LNCaP clone FGC (cell line): ENCODE measurements at places on chromosomes 7 and 10.

DNA sequence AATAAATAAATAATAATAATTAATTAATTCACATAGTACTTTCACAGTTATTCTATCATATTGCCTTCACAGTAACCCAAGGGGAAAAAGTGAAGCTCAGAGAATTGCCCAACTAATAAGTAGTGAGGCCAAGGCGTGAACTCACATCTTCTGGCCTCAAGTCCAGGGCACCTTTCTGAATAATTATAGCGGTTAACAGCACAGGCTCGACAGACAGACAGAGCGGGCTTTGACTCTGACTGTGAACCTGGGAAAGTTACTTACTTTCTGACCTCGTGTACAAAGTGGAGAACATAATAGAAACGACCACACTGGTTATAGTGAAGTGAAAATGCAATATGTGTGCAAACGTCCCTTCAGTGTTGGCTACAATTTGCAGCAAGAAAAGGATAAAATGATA is 5.7 kb upstream of the SMKR1 start:
- DNase-seq, result no peak

- peak; percentile 67 for DNase-seq
These were observed 38.5 kb downstream of the CDK1 start for GRCh38 chr10:60816628-60817397.

DNA sequence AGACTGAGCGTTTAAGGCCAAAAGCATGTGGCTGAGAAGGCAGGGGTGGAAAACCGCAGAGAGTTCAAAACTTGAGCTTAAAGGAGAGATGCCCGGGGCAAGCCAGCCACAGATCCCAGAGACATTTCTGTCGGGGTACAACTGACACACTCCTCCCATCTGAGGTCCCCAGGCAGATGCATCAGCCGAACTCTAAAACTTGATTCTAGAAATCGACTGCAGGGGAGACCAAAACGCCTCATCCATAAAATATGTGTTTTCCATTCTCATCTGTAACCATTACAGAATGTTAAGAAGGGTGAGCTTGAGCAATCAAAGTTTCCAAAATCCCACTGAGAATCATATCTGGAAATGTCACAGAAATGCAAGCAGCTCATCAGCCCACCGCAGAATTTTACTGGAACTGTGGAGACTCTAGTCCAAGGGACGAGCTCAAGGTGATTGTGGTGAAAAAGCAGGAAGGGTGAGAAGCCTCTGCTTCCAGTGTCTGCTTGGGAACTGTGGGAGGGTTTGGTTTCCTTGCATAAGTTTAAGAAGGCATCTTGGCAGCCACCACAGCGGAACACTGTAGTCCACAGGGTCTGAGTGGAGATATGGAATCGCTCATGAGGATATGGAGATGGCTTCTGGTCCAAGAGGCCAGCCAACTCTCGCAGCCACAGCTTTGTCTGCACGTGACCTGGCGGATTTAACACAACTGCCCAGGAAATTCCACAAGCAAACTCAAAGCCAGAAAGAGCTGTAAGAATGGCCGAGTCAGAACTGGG is 249.2 kb downstream of the SFMBT2 start:
- no peak for DNase-seq

- DNase-seq, result no peak
These were observed 18.1 kb upstream of the NUP205 start for GRCh38 chr7:135539629-135540028.

GRCh38 chr7:70505886-70506285 is 626.1 kb upstream of the GALNT17 start:
- no peak for DNase-seq

GRCh38 chr10:72308320-72308987 is 34.7 kb downstream of the DDIT4 start:
- DNase-seq, result no peak

GRCh38 chr7:93856323-93856722 is 34.2 kb downstream of the TFPI2 start:
- DNase-seq, result no peak

- no peak for DNase-seq
These were observed 211.9 kb upstream of the ETV1 start for GRCh38 chr7:14201353-14201752.

GRCh38 chr10:121104476-121105111 is 253.4 kb downstream of the WDR11 start:
- DNase-seq, result no peak

GRCh38 chr7:130945411-130945811 is 211.4 kb upstream of the KLF14 start:
- no peak for DNase-seq

DNA sequence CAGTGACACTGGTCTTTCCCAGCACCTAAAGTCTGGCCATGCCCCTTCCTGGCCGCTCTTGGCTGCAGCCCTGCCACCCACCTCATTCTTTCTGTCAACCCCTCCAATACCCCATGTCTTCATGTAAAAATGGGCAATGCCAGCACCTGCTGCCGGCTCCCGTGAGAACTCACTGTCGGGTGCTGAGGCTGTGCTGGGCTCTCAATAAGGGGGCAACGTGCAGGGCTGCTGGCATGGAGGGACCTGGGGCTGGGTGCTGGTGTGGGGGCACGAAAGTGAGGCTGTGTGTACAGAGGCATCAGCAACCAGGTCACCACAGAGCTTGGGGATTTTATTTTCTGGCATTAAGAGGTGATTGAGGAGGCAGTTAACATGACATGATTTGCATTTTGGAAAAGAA is 65.3 kb downstream of the ALOX5 start:
- DNase-seq, result no peak

DNA sequence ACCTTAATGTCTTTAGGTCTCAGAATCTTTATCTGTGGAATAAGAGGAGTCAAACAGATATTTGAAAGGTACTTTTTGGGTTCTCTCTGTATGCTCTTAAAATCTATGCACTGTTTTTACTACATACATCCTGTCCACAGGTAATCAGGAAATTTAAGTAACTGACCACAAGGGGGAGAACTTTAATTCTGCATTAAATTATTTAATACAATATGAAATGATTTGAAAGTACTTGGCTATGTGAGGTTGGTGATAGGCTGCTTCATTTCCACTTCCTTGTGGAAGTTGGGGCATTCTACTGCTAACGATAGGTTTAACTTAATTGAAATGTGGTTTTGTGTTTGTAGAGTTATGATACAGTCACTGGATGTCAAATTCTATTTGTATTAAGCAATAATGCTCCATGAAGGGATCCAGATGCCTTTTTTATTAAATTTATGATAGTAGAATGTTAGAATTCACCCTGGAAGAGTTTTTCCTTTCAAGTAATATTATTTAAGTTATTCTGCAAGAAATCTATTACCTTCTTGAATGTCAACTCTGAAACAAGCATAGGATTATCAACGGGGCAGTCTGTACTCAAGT is 6.0 kb downstream of the TEX47 start:
- peak; percentile 7 for DNase-seq

GRCh38 chr7:155361346-155361680 is 63.6 kb downstream of the INSIG1 start:
- no peak for DNase-seq

- no peak for DNase-seq
These were observed 1.0 kb downstream of the GNB2 start for GRCh38 chr7:100674411-100675104.

- no peak for DNase-seq
These were observed 1.1 kb upstream of the ZC3HAV1L start for GRCh38 chr7:139036901-139037300.

GRCh38 chr7:80665526-80665925 is 27.1 kb downstream of the CD36 start:
- no peak for DNase-seq

DNA sequence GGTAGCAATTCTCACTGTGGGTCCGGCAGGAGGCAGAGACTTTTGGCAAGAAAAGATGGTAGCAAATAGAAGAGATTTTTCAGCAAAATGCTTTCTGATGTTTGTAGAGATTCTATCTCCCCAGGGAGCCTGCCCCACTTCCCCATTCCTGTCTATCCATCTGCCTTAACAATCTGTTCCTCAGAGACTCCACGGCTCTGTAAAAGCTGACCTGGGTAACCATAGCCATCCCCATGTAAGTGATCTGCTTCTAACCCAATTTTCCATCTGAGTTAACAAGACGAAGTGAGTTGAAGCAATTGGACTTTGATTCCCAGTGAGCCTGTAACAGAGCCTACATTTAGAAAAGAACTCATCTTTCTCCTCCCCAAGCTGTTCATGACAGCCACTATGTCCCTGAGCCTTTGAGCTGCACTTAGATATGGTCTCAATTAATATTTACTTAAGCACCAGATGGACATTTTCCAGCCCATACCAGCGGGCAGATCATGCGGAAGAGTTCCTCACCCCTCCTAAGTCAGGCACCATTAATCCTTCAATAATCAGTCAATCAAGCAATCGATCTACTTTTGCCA is 896.1 kb downstream of the CCSER2 start:
- DNase-seq, result no peak

- DNase-seq, result no peak
These were observed 18.8 kb upstream of the AOAH start for GRCh38 chr7:36742911-36743775.

DNA sequence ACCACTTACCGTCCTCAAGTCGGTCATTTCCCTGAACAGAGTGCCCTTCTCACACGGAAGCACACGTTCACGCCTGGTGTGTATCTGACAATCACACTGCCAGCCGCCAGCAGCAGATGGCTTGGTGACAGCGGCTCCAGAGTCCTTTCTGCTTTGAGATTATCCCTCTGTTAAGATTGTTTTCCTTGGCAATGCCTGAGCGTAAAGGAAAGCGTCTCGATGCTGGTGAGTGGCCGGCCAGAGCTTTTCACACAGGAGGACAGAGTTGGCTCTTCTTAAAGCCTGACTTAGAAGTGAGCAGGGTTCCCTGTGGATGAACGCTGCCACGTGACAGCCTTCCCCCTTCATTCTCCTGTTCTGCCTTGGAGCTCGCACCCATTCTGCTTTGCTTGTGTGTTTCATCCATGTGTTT is 22.1 kb upstream of the PRKAR1B start:
- DNase-seq, result peak; percentile 82

DNA sequence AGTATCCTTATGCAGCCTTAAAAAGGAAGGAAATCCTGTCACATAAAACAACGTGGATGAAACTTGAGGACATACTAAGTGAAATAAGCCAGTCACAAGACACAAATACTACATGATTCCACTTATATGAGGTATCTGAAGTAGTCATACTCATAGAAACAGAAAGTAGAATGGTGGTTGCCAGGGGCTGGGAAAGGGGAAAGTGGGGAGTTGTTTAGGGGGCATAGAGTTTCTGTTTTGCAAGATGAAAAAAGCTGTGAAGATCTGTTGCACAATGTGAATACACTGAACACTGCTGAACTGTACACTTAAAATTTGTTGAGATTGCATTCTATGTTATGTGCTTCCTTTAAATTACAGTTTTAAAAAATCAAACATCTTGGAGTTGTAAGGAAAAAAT is 2.9 kb downstream of the NUP205 start:
- no peak for DNase-seq

GRCh38 chr10:70561558-70561957 is 41.0 kb downstream of the PRF1 start:
- DNase-seq, result no peak

GRCh38 chr7:10934292-10934691 is 39.4 kb upstream of the PHF14 start:
- DNase-seq, result no peak

- DNase-seq, result no peak
These were observed 21.3 kb downstream of the ZEB1 start for GRCh38 chr10:31340343-31340742.

- no peak for DNase-seq
These were observed 10.7 kb downstream of the SEMA3D start for GRCh38 chr7:85176197-85176596.

GRCh38 chr10:6406220-6407033 is 173.6 kb downstream of the PRKCQ start:
- no peak for DNase-seq

DNA sequence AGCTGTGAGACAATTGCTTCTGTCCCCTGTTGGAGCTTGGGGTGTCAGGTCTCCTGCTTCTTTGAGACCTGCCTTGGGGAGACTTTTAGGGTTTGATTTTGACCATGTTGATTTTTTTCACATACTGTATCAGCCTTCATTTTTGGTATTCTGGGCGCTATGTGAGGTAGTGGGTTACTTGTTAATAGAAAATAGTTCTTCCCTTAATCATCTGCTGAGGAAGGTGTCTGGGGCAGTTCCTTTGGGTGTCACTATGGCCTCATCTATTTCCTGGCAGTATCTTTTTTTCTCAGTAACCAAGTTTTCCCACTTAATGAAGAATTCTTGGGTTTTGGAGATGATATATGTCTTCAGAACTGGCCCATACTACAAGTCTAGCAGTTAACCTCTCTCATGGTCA is 4.6 kb upstream of the NOLC1 start:
- no peak for DNase-seq

- no peak for DNase-seq
These were observed 39.1 kb upstream of the ZNF273 start for GRCh38 chr7:64863969-64864368.

- no peak for DNase-seq
These were observed 193.8 kb downstream of the IMMP2L start for GRCh38 chr7:111368381-111369065.

- no peak for DNase-seq
These were observed 7.2 kb downstream of the DLX6 start for GRCh38 chr7:97012365-97013133.

GRCh38 chr10:58318346-58318745 is 16.5 kb upstream of the UBE2D1 start:
- DNase-seq, result no peak

DNA sequence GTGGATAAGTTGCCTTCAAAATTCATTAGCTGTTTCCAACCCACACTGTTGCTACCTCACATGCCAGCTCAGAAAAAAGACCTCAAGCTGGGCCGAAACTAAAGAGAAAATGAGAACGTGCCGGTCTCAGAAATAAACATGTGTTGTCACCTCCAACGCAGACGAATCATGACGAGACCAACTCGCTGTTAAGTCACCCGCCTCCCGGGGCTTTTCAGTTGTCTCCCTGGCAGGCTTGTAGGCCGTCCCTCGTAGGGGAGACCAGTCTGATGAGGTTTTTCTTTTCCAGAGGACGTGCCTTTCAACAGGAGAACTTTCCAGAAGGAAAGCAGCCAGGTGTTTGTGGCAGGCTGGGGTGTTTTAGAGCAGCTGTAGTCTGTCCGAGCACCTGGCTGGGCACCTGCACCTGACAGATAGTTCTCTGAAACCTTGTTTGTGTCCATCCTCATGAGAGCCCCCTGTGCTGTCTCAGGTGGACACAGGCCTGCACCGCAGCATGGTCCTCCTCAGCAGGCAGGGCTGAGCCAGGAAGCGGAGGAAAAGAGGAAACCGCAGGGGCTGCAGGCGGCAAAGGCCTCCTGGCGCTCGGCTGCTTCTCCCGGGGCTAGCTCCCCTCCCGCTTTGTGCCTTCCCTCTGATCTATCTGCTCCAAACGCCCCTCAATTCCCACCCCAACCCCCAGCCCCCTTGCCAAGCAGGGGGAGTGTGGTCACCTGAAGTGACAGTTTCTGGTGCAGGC is 78.8 kb downstream of the CHST15 start:
- no peak for DNase-seq

DNA sequence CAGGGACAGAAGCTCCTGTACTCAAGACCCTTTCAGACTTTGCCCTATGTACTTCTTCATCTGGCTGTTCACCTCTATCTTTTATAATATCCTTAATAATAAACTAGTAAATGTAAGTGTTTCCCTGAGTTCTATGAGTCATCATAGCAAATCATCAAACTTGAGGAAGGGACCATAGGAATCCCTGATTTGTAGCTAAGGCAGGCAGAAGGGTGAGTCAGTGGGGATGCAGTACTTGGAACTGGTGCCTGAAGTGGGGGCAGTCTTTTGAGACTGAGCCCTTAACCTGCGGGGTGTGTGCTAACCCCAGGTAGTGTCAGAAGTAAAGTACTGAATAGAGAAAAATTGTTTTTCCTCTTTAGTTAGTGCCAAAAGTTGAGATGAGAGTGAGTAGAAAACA is 6.2 kb upstream of the TMEM243 start:
- no peak for DNase-seq

GRCh38 chr10:117885206-117885829 is 161.4 kb downstream of the RAB11FIP2 start:
- DNase-seq, result no peak

- no peak for DNase-seq
These were observed 58.2 kb upstream of the SLC25A13 start for GRCh38 chr7:96380111-96380512.
